ENCODE measurements at places on chromosomes 2 and 18.

- DNase-seq, result no peak
Observed at GRCh38 chr18:74489676-74490075, 6.5 kb upstream of the CNDP2 start.

- no peak for DNase-seq
Observed at GRCh38 chr18:70148039-70148938, 57.2 kb downstream of the RTTN start.

DNA sequence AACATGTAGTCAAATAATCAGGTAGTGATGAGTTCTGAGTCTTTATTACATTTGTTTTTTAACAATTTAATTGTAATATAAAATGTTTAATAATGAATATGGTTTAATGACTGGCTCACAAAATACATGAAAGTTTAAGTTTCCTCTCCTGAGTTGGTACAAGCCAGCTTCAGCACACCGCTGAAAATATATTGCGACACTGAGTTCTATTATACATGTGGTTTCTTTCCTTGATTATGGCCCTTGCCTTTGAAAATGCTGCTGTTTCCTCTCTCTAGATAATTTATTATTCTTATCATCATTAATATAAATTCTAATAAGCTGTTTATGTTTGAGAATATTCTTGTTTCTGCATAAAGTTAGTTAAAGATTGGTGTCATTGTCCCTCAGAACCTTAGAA, 249.3 kb downstream of the PARD3B start:
- no peak for DNase-seq

- no peak for DNase-seq
Observed at GRCh38 chr2:842151-842803, 108.4 kb upstream of the SNTG2 start.

DNA sequence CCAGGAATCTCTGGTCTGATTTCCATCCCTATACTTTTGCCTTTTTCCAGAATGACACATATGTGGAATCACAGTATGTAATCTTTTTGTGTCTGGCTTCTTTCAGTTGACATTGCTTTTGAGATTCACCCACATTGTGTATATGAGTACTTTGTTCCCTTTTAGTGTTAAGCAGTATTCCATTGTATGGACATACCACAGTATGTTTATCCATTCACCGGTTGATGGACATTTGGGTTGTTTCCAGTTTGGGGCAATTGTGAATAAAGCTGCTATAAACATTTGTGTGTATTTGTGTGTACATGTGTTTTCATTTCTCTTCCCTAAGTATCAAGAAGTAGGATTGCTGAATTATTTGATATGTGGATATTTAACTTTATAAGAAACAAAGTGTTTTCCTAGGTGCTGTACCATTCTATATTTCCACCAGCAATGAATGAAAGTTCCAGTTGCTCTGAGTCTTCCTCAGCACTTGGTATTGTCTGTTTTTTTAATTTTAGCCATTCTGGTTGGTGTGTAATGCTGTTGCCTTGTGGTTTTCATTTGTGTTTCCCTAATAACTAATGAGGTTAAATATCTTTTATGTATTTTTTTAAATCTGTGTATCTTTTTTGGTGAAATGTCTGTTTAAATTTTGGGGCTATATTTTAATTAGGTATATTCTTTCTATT, 203.5 kb upstream of the HAAO start:
- no peak for DNase-seq

- DNase-seq, result no peak
Observed at GRCh38 chr18:61891894-61892293, 913 bp downstream of the RNF152 start.

DNA sequence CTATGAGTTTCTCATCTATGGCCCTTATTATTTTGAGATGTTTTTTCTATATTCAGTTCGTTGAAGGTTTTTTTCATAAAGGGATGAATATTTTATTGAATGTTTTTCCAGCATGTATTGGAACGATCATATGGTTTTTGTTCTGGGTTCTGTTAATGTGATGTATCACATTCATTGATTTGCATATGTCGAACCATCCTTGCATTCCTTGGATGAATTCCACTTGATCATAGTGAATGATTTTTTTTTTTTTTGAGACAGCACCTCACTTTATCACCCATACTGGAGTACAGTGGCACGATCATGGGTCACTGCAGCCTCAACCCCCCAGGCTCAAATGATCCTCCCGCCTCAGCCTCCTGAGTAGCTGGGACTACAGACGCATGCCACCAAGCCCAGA, 5.5 kb upstream of the NEMP2 start:
- no peak for DNase-seq

DNA sequence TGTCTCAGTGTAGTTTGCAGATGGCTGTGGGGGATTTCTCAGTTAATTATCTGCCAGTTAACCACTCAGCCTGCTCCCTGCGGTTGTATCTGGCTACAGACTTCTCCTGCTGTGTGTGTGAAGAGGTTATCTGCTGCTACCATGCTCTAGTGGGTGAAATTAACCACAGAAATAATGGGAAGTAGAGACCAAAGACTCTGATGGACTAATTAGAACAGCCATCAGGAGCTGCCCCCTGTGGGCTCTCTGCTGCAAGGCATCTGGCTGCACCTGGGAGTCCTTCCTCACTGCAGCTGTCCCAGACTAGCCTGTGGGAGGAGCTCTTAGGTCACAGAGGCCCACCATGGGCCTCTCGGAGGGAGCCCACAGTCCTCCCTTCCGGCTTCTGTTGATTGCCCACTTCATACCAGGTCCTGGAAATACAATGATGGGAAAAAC, 66.6 kb downstream of the CTIF start:
- DNase-seq, result no peak

GRCh38 chr2:51624995-51625394, 593.1 kb upstream of the NRXN1 start:
- DNase-seq, result no peak

GRCh38 chr2:210003359-210003758, 921 bp downstream of the RPE start:
- DNase-seq, result no peak

DNA sequence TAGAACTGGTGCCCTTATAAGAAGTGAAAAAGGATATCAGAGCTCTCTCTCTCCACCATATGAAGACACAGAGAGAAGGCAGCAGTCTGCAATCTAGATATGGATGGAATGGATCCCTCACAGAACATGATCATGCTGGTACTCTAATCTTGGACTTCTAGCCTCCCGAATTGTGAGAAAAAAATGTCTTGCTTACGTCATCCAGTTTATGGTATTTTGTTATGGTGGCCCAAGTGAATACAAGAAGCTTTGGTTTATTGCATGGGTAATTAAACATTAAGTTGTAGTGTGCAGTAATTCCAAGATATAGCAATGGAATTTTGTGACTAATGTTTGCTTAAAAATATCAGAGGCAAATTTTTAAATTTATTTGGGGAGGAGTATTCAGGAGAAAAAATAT, 1667.4 kb upstream of the SLC39A10 start:
- no peak for DNase-seq

GRCh38 chr2:3130889-3131635, 246.6 kb downstream of the EIPR1 start:
- DNase-seq, result no peak

DNA sequence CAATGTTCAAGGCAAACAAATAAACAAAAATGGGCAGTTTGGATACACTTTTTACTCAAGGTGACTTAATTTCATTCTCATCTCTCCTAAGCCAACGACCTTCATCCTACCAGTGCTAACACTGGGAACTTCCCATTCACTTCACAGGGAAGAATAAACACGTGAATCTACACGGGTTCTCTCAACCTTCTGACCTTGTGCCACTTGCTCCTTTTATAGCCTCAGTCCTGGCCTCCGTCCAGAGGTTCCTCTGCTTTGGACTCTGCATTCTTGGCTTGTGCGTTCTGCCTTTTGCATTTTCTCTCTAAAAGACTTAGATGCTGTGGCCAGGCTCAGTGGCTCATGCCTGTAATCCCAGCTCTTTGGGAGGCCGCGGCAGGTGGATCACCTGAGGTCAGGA, 13.8 kb downstream of the ZNF2 start:
- no peak for DNase-seq

DNA sequence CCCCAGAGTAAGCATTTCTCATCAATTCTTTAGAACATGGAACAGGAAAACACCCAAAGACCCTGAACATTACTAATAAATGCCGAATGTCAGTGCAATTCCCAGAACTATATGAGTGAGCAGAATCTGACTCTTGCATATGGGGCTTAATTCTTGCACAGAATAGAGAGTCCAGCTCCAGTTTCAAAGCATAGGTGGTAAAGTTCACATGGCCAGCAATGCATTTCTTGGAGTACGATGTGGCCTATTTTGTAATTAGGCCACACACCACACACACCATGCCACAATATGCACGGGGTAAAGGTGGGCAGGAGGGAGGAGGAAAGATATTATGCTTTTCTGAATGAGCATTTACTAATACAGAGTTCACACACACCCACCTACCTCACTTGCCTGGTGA, 56.5 kb downstream of the PLA2R1 start:
- no peak for DNase-seq

- DNase-seq, result no peak
Observed at GRCh38 chr18:8794156-8794933, 89.0 kb downstream of the MTCL1 start.

DNA sequence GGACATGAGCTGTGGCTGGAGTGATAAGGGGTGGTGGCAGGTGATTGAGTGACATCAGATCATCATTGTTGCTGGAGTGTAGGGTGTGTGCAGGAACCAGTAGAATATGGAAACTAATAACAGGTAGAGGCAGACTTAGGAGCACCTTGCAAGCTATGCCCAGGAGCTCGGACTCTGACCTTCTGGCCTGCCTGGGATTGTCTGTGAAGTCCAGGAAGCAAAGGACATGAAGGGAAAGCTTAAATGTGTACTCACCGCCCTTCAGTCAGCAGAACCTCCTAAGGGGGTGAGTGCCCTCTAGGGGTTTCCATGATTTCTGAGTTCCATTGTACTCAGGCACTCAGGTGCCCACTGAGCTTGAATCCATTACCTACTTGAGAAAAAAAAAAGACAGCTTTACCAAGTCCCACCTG, 104.2 kb downstream of the CRIM1 start:
- DNase-seq, result no peak

- DNase-seq, result no peak
Observed at GRCh38 chr2:221822416-221822815, 250.3 kb upstream of the EPHA4 start.

DNA sequence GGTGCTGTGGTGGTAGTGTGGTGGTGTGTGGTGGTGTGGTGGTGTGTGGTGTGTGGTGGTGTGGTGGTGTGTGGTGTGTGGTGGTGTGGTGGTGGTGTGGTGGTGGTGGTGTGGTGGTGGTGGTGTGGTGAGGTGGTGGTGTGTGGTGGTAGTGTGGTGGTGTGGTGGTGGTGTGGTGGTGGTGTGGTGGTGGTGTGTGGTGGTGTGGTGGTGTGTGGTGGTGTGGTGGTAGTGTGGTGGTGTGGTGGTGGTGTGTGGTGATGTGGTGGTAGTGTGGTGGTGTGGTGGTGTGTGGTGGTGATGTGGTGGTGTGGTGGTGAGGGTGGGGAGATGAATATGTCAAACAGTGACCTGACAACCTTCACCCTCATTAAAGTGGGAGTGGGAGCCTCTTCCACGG, 55.6 kb upstream of the DLGAP1 start:
- no peak for DNase-seq

- no peak for DNase-seq
Observed at GRCh38 chr2:44100351-44100750, 68.3 kb upstream of the PPM1B start.

GRCh38 chr2:224155896-224156295, 116.8 kb upstream of the SERPINE2 start:
- DNase-seq, result no peak

GRCh38 chr18:47932603-47933002, 2.1 kb upstream of the SMAD2 start:
- no peak for DNase-seq

DNA sequence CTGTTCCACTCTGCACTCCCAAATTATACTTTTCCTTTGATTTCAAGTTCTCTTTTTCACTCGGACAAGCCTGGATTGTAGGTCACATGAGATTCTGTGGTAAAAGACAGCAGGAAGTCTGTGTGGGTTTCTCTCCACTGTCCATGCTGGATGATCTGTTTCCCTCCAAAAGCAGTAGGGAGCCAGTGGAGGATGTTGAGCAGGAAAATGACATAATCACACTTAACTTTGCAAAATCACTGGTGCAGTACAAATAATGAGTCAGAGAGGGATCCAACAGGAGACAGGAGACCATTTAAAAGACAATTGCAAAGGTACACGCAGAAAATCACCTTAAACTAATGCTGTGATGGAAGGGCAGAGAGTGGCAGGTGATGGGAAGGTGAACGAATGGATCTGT, 301.3 kb downstream of the ZNF407 start:
- DNase-seq, result no peak

DNA sequence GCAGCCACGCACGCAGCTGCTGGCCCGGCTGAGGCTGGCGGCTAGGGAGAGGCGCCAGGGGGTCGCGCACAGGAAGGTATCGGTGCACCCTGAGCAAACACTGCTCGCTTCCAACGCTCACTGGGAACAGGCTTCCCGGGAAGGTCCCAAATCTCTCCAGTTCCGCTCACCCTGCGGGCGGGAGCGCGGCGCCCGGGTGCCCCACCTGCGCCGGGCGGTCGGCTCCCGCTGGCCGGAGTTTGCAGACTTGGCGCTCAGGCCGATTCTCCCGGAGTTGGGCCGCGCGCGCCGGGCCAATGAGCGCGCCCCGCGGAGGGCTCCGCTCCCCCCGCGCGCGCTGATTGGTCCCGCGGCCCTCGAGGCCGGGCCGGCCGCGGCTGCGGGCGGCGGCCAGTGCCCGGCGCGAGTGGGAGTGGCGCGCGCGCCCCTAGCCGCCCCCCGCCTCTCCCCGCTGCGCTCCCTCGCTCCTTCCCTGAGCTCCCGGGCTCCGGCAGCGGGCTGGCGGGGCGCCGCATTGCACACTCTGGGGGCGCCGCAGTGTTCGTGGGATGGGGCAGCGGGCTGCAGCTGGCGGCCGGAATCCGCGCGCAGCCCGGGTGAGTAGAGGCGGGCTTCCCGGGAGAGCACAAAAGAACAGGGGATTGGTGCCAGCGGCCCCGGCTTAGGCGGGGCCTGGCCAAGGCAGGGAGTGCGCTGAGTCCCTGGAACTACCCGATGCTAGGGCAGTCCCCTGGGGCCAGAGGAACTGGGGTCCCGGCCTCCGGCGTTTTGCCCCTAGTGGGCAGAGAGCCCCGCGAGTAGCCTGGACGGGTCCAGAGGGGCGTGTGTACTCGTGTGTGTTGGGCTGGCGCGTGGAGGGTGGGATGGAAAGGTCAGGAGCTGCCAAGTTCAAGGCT, at the start of gene LYPD6:
Gene LYPD6, plus strand, starts transcription at position 461 of the 896 bp plus-strand sequence. CDS start 107,122 bp downstream, outside the sequence.
- DNase-seq, result peak; percentile 74
